ENCODE measurements at places on chromosomes 16 and 17.

- DNase-seq = no peak
Measured at GRCh38 chr16:71630808-71631207, 4.8 kb downstream of the MARVELD3 start.

DNA sequence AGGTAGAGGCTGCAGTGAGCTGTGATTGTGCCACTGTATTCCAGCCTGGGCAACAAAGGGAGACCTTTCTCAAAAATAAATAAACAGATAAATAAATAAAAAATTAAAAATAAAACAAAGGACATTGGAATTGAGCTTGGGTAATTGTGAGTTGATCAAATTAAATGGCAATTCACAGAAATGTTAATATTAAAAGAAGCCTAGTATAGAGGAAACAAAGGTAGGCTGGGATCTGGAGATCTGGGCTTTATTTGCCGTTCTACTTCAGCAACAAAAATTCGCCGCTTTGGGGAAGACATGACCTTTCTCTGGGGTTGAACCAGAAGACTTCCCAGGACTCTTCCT, 332 bp upstream of the VPS25 start:
- no peak for DNase-seq

DNA sequence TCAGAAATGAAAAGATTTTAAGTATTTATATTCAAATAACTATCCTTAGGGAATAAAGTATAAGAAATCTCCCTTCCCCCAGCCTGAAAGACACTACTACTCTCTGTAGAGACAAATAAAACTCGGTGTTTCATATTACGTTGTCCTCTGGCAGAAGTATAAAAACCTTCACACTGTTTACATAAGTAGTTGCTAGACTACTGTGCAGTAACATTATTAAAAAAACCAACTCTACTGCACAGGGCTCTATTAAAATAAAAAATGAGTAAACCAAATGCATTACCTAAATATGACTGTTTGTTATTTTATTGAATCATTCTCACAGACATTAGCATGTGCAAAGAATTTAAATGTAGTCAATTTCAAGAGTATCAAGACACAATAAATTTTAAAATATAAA, 67.4 kb downstream of the MED13 start:
- DNase-seq = no peak

GRCh38 chr17:65730711-65731169, 169.3 kb upstream of the AXIN2 start:
- no peak for DNase-seq

DNA sequence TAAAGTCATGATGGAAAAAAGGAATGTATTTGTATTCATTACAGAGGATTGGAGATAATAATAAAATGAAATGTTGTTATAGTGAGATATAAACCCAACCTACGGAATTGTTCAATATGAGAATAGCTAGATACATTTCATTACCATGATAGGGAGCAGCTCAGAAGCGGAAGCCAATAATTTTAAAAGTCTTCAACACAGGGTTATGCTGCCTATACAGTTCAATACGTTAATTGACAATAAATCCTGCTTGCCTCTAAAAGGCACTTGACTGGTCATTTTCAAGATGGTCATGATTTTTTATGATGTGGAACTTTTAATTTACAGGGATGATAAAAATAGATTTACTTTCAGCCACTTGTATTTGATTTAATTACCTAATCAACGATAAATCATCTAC, 506.8 kb downstream of the TMEM114 start:
- DNase-seq = no peak

DNA sequence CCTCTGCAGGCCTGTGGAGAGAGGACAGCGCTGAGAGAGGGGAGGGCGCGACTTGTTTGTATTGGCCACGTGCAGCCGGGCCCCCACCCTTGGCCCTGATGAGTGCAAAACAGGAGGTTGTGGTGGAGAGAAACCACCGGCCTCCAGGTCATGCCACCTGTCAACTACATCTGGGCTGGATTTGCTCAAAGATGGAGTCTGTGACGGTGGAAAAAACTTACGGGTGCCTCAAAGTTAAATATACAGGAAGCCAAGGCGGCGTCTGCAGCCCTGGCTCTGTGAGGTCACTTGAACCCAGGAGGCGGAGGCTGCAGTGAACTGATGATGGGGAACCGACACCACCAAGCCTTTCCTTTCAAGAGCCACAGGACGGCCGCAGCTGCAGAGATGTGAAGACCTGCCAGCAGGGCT, 15.7 kb downstream of the C16orf74 start:
- no peak for DNase-seq

GRCh38 chr17:37841232-37841631, 83.0 kb upstream of the TBC1D3K start:
- DNase-seq = no peak

DNA sequence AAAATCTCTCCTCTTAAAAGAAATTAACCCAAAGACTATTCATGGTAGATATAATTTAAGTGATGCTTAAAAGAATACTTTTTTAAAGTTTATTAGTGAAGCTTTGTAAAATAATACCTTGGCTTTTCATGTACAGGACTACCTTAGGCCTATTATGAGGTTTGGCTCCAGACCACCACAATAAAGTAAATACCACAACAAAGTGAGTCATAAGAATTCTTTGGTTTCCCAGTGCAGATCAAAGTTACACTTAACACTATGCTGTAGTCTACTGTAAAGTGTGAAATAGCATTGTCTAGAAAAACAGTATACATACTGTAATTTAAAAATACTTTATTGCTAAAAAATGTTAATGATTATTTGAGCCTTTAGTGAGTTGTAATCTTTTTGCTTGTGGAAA, 31.7 kb downstream of the CLTC start:
- no peak for DNase-seq

- no peak for DNase-seq
Measured at GRCh38 chr17:8046929-8047768, 8.3 kb downstream of the ALOX15B start.

DNA sequence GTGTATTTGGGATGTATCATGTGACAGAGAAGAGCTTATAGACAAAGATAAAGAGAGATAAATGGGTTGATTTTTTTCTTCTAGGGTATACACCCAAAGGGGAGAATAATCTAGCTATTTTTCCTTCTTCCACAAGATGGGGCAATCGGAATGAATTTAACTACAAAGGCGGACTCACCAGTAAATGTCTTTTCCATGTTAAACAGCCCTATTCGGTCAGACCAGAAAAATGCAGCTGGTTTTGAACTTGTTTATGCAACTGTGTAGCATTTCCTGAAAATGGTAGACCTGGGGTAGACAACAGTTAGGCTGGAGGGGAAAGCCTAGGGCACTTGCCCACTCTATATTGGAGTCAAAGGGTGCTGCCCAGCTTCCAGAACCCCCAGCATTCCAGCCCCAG, 477.1 kb downstream of the TOX3 start:
- DNase-seq = peak; percentile 3

GRCh38 chr17:29050176-29050575, 7.2 kb downstream of the PIPOX start:
- no peak for DNase-seq

DNA sequence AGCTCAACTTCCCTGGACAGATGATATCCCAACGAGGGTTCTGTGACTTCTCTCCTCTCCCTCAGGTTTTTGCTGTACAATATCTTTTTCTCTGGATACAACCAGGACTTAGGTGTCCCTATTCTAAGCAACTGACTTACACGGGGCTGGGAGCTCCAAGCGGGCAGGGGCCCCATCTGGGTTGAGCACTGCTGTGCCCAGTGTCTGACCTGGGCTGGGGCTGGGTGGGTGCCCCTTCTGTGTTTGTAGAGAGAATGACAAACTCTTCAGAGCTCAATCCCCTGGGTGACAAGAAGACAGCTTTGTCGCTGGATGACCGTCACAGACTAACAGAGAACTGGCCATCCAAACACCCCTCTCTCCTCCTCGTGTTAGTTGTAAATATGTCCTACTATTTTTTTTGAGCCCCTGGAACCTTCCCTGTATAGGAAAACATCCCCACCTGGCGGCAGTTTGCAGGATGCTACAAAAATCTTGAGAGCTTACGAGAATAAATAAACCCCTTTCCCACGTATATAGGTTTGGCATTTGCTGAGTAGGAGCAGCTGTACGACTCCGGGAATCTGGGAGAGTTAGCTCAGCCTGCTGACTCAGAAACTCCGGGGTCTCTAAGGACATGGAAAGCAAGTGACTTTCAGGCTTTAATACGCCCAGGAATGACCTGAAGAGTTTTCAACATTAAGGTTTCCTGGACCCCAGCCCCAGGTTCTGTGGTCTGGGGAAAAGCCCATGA, 23.7 kb upstream of the RCVRN start:
- peak; percentile 90 for DNase-seq

DNA sequence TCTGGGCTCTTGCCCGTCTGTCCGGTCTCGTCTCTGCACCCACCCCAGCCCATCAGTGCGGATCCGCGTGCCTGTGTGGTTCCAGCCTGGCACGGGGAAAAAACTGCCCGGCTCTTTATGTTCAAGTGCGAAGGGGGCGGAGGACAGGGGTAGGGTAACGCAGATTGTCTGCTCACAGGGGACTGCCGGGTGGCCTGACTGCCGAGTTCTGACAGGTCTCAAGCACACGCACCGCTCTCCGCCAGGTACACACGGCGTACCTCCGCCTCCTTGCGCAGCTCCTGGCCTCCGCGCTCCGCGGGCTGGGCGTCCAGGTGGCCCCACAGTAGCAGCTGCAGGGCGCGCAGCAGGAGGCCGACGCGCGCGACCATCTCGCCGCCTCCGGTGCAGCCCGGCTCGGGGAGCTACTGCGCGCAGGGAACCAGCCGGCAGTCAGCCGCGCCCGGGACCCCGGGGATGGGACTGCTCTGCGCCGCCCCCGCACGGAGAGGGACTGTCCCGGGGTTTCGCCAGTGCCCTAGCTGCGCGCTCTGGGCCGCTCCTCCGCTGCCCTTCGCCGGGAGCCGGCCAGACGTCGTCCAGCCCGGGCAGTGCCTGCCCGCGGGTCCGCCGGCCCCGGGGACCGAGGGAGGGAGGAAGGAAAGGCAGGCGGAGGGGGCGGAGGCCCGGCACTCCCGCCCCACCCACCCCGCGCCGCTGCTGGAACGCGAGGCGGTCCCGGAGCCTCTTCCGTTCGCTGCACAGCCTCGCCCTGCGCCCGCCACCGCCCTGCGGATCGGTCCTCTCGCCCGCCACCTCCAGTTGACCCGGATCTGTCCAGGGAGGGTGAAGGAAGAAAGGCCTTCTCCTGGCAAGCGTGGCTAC, at the start of gene MMP28:
TSS of gene MMP28 (minus strand) at position 635 of the 864 bp plus-strand sequence. CDS start at position 371, 264 bp downstream.
- peak; percentile 52 for DNase-seq

DNA sequence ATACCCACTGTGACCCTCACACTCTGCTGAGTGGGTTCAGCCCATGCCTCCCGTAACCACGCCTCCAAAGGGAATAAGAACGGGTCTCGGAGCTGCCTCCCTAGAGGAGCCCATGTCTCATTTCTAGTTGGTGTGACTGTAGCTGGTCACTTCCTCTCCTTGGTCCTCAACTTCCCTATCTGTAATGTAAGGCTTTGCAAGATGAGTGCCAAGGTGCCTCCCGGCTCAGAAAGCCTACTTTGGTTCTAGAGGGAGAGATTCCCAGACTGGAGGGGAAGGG, 20.8 kb downstream of the C16orf74 start:
- DNase-seq = no peak

DNA sequence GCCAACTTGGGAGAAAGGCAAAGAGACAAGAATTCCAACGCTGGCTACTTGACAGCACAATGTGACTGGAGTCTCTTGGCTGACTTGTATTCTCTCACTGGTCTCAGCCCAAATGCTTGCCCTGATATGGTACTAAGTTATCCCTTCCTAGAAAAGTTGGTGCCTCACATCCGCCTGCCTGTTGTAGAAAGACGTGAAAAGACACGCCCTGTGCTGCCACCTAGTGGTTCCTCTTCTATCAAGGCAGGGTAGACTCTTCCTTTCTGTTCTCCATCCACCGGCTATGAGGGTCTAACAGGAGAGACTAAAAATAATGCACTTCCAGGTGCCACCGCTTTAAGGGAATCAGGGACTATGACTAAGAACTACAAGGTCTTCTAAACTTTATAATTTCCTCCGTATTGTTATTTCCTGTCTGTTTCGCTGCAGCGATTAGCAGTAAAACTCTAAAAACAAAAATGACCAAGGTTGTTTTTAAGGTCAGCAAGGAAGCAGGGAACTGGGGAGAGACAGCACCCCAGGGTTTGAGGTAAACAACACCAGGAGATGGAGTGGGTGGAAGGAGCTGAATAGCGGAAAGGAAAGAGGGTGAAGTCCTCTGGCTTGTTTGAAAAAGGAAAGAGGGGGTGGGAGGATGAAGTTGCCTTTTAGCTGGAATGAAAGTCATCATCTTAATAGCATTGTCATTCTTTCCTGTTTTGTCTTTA, 109.5 kb downstream of the YPEL2 start:
- DNase-seq = peak; percentile 89

DNA sequence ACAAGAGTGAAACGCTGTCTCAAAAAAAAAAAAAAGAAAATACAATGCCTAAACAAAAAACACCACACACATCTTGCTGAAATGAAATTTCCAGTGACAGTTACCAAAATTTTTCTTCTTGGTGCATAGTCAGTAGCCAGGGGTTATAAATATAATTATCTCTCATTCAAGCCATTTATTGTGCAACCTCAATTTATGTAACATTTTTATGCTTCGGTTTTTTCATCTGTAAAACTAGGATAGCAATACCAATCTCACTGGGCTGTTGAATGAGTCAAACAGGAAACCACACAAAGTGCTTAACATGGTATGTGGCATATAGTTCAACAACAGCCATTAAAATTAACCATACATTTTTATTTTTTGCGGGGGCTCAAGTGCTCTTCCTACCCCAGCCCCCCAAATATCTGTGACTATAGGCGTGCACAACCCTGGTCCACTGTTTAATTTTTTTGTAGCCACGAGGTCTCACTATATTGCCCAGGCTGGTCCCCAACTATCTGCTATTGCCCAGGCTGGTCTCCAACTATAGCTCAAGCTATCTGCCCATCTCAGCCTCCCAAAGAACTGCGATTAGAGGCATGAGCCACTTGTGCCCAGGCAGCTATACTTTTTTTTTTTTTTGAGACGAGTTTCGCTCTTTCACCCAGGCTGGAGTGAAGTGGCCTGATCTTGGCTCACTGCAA, 2.6 kb downstream of the COG4 start:
- DNase-seq = no peak

GRCh38 chr17:2063261-2064146, 8.6 kb downstream of the HIC1 start:
- DNase-seq = no peak

GRCh38 chr16:69382421-69382820, 3.4 kb downstream of the TERF2 start:
- no peak for DNase-seq

- DNase-seq = peak; percentile 50
Measured at GRCh38 chr17:14760719-14761411, 460.0 kb downstream of the HS3ST3B1 start.

- no peak for DNase-seq
Measured at GRCh38 chr16:15529673-15530072, 95.3 kb downstream of the BMERB1 start.

DNA sequence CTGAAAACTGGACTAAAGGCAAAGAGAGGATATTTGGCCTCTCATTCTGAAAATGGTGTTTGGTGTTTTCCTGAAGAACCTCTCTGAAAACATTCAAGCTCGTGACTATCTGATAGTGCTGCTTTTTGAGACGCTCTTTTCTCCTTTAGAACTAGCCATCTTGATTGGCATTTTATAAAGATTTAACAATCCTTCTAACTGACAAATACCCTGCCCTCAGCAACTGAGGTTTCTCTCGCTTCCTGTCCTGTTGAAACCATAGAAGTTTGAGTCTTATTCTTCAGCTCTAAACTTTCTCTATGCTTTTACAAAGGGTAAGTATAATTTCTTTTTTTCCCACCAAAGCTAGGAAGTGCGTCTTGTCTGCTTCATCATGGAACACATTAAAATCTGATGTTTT, 13.3 kb downstream of the CNEP1R1 start:
- DNase-seq = no peak
